ENCODE measurements at places on chromosomes 16 and 17. TPM values are rescaled to one million over a fixed set of nuclear protein-coding genes. Genes with fewer than 3 reads are reported as not detected.

Gene ZNF287
- 1.4 TPM for total RNA-seq

Gene UBE2Z
- total RNA-seq: 68.2 TPM

Gene TEDC2
- total RNA-seq: 0.85 TPM

Gene SLFN14
- total RNA-seq: not detected

Gene MT1H
- total RNA-seq: not detected

Gene SLC22A31
- total RNA-seq: not detected

Gene KRT15
- 92.7 TPM for total RNA-seq

Gene CETP
- total RNA-seq: not detected

Gene RNF40
- total RNA-seq: 50.3 TPM

All from tracheal epithelial cell (primary cell).